GDM1 (cell line): ENCODE measurements at places on chromosomes 4 and X.
A peak's percentile ranks its signal among the peaks of the same experiment; 100 is the strongest.

- no peak for DNase-seq
Observed at GRCh38 chr4:188372058-188372457, 232.8 kb downstream of the TRIML1 start.

DNA sequence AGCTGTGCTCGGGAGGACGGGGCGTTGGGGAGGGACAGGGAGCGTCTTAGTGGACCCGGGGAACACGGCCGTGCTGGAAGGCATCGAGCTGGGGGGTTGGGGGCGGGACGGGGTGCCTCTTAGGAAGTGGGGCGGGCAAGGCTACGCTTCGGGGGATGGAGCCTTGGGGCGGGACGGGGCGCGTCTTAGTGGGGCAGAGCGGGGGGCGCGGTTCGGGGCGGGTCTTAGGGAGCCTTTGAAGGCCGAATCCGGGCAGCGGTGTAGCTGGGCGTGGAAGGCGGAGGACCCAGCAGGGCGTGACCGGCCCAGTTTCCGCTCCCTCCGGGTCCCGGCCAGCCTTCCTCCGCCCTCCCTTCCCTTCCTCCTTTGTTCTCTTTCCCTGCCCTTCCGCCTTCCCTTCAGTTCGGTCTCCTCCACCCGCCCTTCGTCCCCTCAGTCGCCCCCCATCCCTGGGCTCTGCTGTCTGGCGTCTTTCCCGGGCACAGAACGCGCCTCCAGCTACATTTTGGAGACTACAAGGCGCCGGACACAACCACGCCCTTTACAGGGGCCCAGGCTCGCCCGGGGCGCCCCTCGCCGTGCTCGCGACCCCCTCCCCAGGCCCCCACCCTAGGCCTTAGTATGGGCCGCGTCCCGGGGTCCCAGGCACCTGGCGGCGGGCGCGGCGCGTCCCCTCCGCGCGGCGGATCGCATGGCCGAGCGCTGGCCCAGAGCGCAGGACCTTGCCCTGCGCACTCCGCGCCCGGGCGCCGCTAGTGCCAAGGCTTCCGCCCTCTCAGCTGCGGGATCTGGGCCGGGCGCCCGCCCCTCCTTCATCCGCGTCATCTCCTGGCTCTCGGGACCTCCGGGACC is at the start of gene ARSD:
ARSD (minus strand) TSS at position 757 of the 852 bp plus-strand sequence; CDS start at position 693, 64 bp downstream.
- no peak for DNase-seq

GRCh38 chrX:17737986-17738713 is 857 bp downstream of the SCML1 start:
- DNase-seq = no peak

DNA sequence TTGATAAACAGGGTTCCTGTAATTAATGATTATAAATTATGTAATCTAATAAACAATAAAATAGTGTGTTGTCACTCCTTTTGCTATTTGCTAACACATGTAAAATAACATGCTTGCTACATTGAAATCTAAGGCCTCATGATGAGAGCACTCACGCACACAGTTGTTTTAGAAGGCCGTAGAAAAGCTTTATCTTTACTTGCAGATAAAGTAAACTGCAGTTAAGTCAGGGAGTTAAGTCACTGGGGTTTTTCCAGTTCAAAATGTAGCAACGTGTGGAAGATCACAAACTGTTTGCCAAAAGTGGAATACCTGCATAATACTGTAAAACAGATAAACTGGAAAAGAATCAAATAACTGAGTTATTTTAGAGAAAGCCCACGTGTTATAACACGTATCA is 187.3 kb upstream of the PACRGL start:
- DNase-seq = no peak

DNA sequence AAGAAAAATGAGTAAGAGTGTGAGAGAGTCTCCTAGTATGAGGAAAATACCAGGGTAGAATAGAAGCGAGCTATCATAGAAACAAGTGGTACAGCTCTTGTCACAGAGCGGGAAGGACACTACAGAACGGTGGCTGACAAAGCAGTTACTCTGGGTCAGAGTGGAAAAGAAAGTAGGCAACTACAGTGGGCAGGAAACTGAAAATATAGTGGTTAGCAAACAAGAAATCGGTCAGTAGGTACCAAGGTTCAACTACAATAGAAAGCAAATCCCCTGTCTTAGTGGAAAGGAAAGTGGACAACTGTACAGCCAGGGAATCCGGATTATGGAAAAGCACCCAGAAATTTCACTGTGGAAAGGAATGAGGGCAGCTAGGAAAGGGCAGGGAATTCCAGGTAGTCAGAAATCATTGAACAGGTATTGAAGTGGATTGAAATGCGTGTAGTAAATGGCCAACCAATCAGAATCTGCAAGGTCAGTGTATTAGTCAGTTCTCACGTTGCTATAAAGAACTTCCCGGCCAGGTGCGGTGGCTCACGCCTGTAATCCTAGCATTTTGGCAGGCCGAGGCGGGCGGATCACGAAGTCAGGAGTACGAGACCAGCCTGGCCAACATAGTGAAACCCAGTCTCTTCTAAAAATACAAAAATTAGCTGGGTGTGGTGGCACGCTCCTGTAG is 219.6 kb upstream of the DIAPH2 start:
- DNase-seq = no peak

- DNase-seq = no peak
Observed at GRCh38 chr4:117010671-117011070, 74.7 kb downstream of the TRAM1L1 start.

- DNase-seq = peak; percentile 45
Observed at GRCh38 chr4:83113429-83113786, 1.1 kb downstream of the PLAC8 start.

DNA sequence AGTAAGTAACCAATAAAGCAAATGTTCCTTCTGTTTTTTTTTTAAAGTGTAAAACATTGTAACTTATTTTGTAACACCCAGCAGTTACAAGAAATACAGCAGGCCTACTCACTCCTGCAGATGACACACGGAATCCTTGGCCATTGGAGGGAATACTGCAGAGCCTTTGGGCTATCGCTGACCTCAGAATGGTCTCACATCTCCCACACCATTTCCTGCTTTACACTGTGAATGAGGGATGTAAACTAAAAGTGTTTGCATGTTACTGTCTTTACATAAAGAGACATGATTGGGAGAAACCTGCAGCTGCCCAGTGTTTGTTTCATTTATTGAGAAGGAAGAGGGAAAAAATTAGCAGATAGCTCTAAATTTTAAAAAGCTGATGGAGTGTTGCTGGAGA is 64.1 kb downstream of the USP46 start:
- DNase-seq = no peak

DNA sequence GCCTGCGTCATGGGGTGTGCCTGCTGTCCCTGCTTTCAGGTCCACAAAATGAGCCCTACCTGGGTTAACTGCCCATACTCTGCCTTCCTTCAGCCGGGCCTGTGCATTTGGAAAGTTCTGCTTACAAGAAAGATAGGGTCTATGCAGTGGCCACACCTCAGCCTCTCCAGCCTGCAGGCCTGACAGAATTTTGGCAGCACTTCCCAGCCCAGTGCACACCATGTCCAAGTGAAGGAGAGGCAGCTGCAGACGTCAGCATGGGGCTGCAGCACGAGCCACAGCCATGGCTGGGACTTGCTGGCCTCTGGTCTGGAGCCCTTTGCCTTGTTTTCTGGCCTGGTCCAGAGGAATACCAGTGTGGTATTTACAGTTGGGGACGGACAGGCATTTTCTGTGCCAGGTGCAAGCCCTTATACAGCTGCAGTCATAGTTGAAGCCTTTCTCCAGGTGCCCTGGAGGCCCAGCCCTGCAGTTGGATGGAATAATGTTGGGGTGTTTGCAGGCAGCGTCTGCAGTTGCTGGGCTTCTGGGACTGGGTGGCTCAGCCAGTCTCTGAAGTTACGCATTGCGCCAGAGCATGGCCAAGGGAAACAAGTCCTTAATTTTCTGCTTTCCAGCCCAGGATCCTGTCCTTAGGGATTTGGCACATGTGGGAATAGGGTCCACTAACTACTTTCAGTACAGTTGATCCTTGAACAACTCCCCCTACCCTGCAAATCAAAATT is 26.2 kb downstream of the JADE1 start:
- DNase-seq = no peak

GRCh38 chrX:63754136-63754859 is 30.7 kb downstream of the ARHGEF9 start:
- DNase-seq = no peak

GRCh38 chr4:101967697-101968346 is 177.3 kb downstream of the BANK1 start:
- DNase-seq = no peak

GRCh38 chrX:2272337-2272736 is 228.4 kb downstream of the DHRSX start:
- no peak for DNase-seq
